ENCODE measurements at places on chromosomes 7 and 10. TPM values are rescaled to one million over a fixed set of nuclear protein-coding genes. Genes with fewer than 3 reads are reported as not detected.

DNA sequence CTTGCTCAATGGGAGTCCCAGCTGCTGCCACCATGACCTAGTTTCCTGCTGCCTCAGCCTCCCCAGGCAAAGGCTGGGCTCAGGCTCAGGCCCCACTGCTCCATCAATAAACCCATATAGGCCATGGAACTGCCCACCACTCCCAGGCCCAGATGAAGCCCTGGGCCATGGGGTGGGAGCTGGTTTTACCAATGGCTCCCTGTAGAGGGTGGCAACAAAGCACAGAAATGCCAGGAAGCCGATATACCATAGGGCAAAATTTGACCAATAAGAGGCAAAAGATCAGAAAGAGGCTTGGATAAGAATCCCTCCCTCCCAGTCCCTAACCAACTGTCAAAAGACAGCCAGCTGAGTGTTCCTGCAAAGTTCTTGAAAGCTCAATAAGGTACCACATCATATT lies 101.8 kb upstream of the DOCK1 start:
- DNase-seq, result no peak

DNA sequence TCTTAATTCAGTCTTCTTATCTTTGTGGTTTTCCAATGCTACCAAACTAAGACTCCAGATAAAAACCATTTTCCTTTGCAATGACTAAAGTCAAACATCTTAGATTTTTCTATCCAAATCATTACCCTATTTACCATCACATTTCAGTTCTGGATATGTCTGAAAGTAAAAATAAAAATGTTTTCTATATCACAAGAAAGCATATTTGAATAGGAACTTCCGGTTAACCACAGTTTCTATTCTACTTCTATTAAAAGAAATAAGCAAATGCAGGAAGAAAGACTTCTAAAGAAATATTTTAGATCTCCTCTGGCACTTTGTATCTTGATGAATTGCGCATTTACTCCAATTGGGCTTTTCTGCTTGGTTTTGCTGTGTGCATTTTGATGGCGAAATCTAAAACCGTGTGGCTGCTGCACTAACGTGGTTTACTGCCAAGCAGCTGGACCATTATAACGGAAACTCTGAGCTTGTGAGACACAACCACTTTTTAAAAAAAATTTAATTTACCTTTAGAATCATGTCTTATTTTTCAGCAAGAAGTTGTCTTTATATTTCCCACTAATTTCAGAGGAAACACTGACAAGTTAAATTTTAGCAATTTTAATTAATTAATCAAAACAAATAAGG lies 146.1 kb downstream of the VPS50 start:
- peak; percentile 61 for DNase-seq

- DNase-seq, result no peak
Observed at GRCh38 chr7:28771906-28772622, 186.1 kb downstream of the TRIL start.

UCMA gene
- not detected for total RNA-seq

Measured in tongue (tissue), 3 donors.